ENCODE measurements at places on chromosomes 3 and 15.
A peak's percentile ranks its signal among the peaks of the same experiment; 100 is the strongest.

DNA sequence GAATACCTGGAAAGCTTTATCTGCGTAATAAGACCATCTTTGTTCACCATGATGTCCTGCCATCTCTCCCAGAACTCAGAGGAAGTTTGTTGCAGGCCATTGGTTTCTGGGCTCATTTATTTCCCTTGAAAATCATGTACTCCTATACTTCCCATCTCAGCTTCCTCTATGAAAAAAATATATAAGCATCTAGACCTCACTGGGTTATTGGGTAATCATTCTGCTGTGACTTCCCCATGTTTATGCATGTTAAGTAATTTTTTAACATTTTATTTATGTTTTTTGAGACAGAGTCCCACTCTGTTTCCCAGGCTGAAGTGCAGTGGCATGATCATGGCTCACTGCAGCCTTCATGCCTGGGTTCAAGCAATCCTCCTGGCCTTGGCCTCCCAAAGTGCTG lies 184.5 kb downstream of the ZPLD1 start:
- DNase-seq, result no peak

DNA sequence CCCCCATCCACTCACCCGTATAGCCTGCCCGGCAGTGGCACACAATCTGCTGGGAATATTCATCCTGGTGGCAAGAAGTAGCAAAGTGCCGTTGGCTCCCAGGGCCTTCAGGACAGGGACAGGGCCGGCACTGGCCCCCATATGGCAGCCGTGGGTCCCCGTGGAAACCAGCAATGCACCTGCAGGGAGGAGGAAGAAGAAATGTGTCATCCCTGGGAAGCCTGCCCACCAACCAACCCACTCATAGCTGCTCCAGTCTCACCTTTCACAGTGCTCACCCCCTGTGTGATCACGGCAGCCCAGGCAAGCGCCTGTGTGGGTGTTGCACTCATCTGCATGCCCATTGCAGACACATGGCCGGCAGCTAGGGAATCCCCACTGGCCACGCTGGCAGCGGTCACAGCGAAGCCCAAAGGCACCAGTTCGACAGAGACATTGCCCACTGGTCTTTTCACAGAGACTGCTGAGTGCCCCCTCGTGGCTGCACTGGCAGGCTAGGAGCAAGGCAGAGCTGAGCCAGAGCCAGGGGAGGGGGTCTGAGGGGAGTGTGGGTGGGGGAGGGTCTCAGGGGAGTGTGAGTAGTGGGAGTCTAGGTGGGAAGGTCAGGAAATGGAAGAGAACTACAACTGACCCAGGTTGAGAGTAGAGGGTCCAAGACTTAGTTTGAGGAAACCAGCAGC lies 4.5 kb upstream of the USP19 start:
- no peak for DNase-seq

GRCh38 chr3:162492446-162493081 lies 996.0 kb downstream of the OTOL1 start:
- DNase-seq, result no peak

DNA sequence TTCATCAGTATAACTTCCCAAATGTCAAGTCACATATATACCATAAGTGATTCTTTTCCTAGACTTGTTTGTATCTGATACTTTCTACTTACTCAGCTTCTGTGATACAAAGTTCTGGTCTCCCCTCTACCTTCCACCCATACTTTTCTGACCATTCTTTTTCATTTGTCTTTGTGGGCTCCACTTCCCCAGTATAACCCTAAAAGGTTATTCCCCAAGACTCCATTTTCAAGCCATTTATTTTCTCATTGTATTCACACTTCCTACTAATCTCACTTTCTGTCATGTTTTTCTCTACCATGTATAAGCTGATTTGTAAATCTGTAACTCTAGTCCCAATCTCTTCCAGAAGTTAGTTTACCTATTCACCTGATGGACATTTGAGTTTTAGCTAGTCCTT lies 34.0 kb downstream of the IQCB1 start:
- no peak for DNase-seq

GRCh38 chr3:126526668-126527005 lies 2.7 kb downstream of the CHST13 start:
- DNase-seq, result no peak

DNA sequence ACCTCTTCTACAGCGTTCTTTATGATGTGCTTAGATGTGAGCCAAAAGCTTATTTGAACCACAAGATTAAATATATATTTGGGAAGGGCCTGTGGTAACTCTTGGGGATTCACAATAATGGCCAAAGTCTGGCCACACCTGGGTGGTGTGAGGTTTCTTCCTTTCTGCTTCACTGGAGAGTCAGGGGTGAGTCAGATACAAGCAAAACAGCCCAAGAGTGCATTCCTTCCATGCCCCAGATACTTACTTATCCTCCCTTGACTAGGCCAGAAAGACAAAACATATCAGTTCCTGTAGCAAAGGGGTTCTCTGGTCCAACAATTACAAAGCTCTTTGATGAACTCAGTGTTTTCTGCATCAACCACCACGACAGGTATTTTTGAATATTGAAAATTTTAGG lies 941 bp downstream of the ZBED2 start:
- no peak for DNase-seq

- DNase-seq, result peak; percentile 72
Observed at GRCh38 chr3:17740721-17741141, 1.7 kb downstream of the TBC1D5 start.

GRCh38 chr15:63502843-63503738 lies 1.3 kb upstream of the USP3 start:
- peak; percentile 87 for DNase-seq

GRCh38 chr15:25508369-25509002 lies 69.7 kb upstream of the UBE3A start:
- DNase-seq, result peak; percentile 19

GRCh38 chr3:110519071-110519470 lies 552.5 kb upstream of the NECTIN3 start:
- no peak for DNase-seq

DNA sequence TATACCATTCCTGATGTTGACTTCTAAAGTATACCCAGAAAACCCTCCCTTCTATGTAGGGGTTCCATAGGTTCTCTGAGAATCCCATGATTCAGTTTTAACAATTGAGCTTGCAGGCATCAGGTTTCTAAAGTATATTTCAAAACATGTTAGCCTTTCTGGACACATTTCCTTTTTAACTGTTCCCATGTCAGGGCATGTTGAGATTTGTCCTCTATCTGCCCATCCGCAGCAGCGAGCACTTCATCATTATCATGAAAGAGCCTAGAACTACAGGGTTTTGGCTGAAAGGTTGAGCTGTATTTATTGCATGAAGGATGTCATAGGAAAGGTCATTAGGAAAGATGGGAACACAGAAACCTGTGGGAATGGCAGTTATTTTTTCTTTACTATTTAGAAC lies 201.1 kb upstream of the BHLHE40 start:
- no peak for DNase-seq

GRCh38 chr3:182139627-182140357 lies 428.1 kb downstream of the SOX2 start:
- no peak for DNase-seq

DNA sequence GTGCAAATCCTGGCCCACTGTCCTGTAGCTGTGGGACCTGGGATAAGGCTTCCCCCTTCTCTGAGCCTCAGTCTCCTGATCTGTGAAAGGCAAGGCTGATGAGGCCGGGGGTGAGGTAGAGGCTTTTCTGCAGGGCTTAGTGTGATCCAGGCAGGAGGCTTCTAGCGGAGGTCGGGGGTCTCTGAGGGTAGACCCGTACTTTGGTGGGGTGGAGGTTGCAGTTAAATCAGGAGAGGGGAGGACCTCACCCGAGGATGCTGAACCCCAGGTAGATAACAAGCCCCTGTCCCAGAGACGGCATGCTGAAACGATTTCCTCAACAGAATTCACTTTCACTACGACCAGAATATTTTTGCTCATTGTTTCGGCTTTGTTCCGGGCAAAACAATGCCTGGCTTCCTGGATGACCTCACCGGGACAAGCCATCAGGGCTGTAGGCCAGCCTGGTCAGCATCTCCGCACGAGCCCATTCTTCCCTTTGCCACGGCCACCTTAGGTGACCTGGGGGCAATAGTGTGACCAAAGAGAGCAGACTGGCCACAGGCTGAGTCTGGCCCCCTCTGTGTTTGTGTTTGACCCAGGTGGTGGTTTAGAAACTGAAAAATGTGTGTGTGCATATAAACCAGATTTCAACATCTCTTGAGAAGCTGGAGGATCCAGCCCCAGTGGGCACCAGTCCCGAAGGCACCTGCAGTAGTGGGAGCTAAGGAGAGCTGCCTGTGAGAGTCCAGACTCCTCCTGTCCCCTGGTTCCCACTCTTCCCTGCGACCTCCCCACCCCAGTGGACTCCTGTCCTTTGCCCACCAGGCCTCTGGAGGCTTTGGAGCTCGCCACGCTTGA lies 33.0 kb downstream of the SLC6A6 start:
- no peak for DNase-seq

- DNase-seq, result no peak
Observed at GRCh38 chr3:112965656-112966055, 9.2 kb downstream of the CD200R1 start.

DNA sequence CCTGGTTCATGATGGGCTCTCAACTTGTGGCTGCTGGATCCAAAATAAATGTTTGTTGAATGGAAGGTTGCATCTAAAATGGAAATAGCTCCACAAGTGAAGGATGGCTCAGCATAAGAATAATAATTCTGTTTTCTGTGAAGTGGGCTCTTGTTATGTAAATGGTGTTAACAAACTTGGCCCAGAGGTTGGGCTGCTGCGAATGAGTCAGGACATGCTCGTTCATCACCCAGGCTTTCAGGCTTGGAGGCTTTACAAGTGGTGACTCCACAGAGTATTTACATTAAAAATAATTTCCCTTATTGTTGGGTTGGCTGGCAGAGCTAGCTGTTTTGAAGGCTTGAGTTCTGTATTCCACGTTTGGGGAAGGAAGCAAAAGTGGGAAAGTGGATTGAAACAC lies 60.5 kb downstream of the ITGB5 start:
- DNase-seq, result no peak

DNA sequence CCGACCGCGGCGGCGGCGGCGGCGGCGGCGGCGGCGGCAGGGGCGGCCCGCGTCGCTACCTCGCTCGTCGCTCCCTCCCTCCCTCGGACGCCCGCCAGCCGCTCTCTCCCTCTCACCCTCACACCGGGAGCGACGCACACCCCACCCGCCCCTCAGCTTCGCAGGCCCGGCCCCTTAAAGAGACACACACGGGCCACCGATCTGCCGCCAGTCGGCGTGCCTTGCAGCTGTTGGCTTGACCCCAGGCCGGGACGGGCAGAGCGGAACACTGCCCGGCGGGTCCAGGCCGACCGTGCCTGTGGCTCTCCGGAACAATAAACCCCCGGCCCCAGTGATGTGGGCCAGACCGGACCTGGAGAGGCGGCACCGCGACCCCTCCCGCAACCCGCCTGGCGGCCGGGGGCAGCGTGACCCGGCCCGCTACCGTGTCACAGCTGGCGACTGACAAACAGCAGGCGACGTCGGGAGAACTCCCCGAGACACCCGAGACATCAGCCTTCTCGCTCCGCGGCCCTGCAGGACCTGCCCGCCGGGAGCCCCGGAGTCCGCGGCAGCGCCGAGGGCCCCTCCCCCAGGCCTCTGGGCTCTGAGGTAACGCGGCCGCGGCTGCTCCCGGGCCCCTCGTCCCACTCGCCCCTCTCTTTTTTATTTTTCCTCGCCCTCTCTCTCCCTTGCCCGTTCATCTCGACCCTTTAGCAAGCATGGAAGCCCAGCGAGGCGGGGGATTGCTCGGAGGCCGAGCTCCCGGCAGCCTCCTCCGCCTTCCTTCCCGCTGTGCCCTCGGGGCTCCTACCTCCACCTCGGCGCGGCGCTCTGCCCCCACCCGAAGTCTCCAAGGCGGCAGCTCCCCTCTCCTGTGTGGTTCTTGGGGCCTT lies at the start of gene SETD2:
Gene SETD2 (minus strand): TSS at position 107 of the 875 bp plus-strand sequence. CDS start 189 bp downstream, outside the sequence.
- peak; percentile 90 for DNase-seq

- DNase-seq, result no peak
Observed at GRCh38 chr15:85766001-85766831, 28.5 kb downstream of the KLHL25 start.

DNA sequence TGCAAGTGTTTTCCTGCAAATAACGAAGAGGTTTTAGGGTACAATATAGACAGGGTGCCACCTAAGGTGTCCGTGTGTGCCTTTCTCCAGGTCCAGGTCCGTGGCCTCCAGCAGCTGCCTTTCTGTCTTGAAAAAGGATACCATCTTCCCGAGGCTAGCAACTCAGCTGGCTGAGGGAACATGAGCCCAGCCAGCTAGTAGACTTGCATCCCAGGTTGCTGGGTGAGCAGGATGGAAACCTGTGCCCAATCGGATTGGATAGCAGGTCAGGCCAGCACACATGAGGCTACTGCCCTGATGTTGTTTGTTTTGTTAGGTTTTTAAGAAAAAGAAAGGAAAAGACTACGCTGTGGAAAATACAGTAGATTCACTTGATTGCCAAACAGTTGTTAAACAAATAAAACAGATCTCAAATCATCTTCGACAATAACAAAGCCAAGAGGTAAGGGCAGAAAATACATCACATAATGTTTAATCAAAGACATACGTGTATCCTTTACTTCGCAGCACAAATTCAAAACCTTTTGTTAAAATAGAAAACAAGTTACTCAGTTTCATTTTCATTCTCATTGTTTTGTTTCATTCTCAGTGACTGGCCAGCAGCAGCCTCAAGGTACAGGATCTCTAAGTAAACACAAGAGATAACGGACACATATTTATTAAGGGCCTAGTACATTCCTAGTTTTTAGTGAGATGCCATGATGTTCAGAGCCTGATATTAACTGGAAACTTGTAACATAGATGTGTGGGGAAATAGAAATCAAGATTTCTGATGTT lies 661.2 kb upstream of the NR2F2 start:
- DNase-seq, result no peak

DNA sequence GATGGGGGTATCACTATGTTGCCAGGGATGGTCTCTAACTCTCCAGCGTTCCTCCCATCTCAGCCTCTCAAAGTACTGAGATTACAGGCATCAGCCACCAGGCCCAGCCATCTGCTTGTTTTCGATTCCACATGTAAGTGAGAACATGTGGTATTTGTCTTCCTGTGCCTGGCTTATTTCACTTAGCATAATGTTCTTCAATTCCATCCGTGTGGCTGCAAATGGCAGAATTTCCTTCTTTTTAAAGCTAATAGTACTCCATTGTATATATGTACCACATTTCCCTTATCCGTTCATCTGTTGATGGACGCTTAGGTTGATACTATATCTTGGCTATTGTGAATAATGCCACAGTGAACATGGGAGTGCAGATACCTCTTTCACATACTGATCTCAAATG lies 70.6 kb downstream of the ASB7 start:
- no peak for DNase-seq

- DNase-seq, result no peak
Observed at GRCh38 chr3:41640076-41640475, 321.8 kb downstream of the ULK4 start.

Data from hematopoietic multipotent progenitor cell treated with erythropoietin and hydrocortisone succinate and interleukin-3 and kit ligand, for 8 days (in vitro differentiated cells).